ENCODE measurements at places on chromosomes 3 and 15.
A peak's percentile ranks its signal among the peaks of the same experiment; 100 is the strongest.

DNA sequence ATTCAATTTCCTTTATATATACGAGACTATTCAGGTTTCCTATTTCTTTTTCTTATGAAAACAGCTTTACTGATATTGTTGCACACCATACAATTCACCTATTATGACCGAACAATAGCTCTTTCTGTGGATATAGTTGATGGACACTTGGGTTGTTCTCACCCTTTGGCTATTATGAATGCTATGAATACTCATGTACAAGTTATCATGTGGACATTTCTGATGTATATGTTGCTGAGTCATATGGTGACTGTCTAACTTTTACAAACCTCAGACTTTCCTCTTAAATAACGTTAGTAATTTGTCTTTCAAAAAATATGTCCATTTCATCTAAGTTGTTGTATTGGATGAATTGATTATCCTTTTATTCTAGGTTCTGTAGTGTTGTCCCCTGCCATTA, 15.7 kb upstream of the USF3 start:
- DNase-seq = no peak

- DNase-seq = no peak
These were observed 218.7 kb upstream of the CTDSPL start for GRCh38 chr3:37642670-37643598.

GRCh38 chr3:55691141-55691540, 204.0 kb upstream of the WNT5A start:
- DNase-seq = no peak

DNA sequence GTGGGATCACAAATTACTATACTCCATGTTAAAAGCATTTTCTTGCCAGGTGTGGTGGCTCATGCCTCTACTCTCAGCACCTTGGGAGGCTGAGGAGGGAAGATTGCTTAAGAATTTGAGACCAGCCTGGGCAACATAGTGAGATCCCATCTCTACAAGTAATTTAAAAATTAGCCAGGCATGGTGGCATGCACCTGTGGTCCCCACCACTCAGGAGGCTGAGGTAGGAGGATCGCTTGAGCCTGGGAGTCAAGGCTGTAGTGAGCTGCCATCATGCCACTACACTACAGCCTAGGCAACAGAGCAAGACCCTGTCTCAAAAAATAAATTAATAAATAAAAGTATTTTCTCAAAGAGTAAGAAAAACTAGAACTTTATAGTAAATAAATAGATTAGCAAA, 22.9 kb upstream of the ABHD10 start:
- no peak for DNase-seq

DNA sequence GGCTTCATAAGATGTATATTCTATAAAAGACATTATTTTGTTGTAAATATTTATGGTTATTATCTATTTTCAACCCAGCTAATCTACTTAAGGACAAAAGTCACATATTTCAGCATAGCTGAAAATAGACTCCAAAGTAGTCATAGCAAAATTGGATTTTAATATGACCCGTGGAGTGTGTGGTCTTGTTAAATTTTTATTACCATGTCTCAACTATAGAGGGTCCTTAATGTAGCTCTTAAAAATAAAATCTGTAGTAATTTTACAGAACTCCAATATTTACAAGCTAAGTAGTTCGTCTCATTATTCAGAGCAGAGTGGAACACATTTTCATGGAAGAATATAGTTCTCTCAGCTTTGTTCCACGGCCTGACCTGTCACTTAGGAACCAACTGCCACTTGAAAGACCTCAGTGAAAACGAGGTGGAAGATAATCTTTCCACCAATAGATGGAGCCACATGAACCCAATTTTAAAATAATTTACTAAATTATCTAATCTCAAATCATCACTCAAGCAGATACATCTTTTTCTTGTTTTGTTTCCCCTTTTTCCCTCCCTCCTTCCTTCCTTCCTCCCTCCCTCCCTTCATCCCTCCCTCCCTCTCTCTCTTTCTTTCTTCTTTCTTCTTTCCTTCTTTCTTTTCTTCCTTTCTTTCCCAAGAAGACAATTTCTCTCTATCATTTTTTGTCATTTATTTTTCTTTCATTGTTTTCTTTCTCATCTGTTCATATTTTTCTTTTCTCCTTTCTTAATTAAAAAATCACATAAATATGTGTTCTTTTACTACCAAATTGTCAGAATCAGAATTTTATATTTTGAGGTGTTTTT, 97.2 kb downstream of the CLDN1 start:
- DNase-seq = peak; percentile 46

- DNase-seq = no peak
These were observed 41.7 kb upstream of the MBNL1 start for GRCh38 chr3:152227027-152227426.

- no peak for DNase-seq
These were observed 202.5 kb upstream of the CBLB start for GRCh38 chr3:106071306-106071705.

DNA sequence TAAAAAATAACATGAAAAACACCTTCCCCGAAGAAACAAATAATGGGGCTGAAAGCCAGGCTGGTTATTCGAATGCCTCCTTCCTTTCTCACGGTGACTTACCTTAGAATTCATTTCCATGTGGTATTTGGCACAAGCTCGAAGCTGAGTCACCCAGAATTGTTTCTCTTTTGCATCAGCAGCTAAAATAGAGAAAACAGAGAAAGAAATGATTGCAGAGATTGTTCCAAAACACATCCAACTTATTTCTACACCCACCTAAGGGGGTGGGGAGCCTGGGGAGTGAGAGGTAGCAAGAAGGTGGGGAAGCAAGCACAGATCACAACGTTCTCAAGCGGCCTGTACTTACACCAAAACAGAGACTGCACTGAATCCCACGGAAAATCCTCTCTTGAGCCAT, 104.7 kb downstream of the OSBPL10 start:
- peak; percentile 85 for DNase-seq

DNA sequence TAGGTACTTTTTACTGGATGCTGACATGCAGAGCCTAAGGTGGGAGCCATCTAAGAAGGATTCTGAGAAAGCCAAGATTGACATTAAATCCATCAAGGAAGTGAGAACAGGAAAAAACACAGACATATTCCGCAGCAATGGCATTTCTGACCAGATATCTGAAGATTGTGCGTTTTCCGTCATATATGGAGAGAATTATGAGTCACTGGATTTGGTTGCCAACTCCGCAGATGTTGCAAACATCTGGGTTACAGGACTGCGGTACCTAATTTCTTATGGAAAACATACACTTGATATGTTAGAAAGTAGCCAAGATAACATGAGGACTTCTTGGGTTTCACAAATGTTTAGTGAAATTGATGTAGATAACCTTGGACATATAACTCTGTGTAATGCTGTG, 125.1 kb downstream of the PLCL2 start:
- no peak for DNase-seq

DNA sequence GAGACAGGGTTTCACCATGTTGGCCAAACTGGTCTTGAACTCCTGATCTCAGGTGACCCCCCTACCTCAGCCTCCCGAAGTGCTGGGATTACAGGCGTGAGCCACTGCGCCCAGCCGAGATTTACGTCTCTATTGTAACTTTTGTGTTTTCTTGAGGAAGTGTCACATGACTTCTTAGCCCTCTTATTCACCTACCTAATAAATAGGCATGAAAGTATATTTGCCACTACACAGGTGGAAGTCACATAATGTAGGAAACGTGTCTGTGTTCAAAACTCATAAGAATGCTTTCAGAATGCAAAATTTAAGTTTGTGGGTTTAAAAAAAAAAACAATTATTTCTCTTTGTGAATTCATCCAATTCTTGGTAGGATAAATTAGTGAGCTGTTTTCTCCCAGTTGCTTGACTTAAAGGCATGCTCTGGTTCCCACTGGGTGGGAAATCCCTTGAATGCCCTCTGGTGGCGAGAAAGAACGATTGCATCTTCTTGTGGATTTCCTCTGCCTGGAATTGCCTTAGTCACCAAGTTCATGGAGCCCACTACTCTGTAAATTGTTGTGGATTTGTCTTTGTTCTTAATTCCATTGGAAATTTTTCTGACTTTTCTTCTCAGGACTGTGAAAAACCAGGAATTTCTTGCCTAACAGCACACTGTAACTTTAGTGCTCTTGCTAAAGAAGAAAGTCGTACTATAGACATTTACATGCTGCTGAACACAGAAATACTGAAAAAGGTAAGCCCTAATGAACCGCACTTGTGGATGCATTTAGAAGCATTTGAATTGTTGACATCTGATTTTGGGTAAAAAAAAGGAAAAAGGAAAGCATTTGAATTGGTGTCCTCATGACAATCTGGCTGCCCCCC, 82.2 kb upstream of the CTDSPL start:
- peak; percentile 35 for DNase-seq

- no peak for DNase-seq
These were observed 72.2 kb downstream of the CACNA1D start for GRCh38 chr3:53566461-53567145.

- no peak for DNase-seq
These were observed 46.7 kb upstream of the CCDC50 start for GRCh38 chr3:191282251-191283185.

DNA sequence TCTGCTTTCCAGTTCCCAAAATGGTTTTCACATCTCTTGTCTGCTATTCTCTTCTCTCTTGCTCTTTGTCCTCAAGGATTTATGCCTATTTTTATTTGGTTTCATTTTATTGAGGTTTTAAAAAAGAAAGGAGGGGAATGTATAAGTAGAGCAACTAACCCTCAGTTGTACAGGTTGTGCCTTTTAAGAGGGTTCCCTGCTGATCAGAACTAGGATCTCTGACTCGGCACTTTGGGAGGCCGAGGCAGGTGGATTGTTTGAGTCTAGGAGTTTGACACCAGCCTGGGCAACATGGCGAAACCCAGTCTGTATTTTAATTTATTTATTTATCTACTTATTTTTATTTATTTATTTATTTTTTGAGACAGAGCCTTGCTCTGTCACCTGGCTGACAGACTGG, 123.6 kb downstream of the ZNF609 start:
- no peak for DNase-seq

- DNase-seq = peak; percentile 63
These were observed 18.3 kb downstream of the MYZAP start for GRCh38 chr15:57609805-57610529.

- DNase-seq = no peak
These were observed 9.4 kb upstream of the PCSK6 start for GRCh38 chr15:101498717-101499480.

DNA sequence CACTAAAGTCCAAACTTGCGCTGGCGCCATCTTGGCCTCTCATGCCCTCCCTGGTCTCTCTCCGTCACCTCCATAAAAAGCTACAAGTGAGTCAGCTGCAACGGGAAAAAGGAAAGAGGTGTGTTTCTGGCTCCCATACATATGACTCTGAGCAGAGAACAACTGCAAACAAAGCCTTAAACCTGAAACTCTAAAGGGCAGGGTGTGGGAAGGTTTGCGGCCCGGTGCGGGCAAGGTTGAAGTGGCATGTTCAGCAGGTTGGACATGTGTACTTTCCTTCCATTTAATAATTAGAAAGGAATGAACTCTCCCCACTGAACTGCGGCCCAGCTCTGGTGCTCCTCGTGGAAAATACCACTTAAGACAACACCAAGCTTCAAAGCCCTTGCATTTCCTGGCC, 59.0 kb upstream of the PPARG start:
- DNase-seq = no peak

GRCh38 chr3:32819551-32820348, 2.0 kb downstream of the TRIM71 start:
- no peak for DNase-seq

DNA sequence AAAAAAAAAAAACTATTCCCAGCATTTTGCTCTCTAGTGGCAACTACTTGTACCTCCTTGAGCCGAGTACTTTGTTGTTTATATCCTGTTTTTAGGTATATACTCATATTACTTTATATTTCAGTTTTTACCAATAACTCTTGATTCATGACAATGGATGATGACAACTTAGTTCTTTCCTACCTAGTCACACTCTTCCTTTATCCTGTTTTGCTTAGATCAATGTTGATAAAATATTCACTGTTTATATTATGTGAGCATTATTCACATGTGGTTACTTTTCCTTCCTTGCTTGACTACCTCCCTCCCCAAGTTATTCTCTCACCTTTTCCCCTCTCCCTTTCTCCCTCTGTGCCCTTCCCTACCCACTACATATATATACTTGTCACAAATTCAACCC, 53.7 kb downstream of the NKIRAS1 start:
- DNase-seq = peak; percentile 32

GRCh38 chr15:57118013-57118799, 199.8 kb downstream of the TCF12 start:
- DNase-seq = peak; percentile 47

- no peak for DNase-seq
These were observed 2.9 kb downstream of the TNFSF10 start for GRCh38 chr3:172520301-172520831.

- no peak for DNase-seq
These were observed 44.6 kb upstream of the COL6A5 start for GRCh38 chr3:130300888-130301287.

DNA sequence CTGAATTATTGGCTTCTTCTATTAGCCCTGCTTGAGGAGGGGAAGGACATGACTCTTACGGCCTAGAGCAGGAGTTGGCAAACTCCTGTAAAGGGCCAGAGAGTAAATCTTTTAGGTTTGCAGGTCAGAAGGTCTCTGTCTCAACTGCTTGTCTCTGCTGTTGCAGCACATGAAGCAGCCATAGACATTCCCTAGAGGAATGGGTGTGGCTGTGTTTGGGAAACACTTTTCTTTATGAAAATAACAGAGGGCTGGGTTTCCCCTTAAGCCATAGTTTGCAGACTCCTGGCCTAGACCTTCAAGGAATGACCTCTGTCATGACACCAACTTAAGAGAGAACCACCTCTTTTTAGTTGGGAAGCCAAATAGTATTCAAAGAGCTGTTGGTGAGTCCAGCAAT, 10.3 kb downstream of the TRAK1 start:
- no peak for DNase-seq

- no peak for DNase-seq
These were observed 15.4 kb downstream of the PSTPIP1 start for GRCh38 chr15:77010312-77010686.

DNA sequence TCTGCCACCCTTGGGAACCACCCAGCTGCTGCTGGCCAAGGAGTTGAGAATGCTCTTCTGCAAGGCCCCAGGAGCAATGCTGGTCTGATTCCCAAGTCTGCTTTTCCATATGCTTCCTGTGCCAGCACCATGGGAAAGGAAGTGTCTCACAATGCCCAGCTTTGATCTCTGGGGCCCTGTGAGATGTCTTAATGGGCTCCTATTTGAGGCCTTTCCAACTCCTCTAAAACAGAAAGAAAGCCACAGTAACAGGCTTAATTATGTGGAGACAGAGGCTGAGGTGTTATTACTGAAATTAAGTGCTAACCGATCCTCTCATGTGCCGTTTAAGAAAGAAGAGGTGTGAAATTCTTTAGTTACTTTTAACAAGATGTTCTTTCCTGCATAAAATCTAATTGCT, 4.5 kb downstream of the EOGT start:
- no peak for DNase-seq

All from Caki2 (cell line).